Stimulated activated CD4-positive, alpha-beta T cell treated with anti-CD3 and anti-CD28 coated beads, Interleukin-2, amount 100 ng/mL, for 24 hours (primary cell): ENCODE measurements at places on chromosomes 16 and 17.

DNA sequence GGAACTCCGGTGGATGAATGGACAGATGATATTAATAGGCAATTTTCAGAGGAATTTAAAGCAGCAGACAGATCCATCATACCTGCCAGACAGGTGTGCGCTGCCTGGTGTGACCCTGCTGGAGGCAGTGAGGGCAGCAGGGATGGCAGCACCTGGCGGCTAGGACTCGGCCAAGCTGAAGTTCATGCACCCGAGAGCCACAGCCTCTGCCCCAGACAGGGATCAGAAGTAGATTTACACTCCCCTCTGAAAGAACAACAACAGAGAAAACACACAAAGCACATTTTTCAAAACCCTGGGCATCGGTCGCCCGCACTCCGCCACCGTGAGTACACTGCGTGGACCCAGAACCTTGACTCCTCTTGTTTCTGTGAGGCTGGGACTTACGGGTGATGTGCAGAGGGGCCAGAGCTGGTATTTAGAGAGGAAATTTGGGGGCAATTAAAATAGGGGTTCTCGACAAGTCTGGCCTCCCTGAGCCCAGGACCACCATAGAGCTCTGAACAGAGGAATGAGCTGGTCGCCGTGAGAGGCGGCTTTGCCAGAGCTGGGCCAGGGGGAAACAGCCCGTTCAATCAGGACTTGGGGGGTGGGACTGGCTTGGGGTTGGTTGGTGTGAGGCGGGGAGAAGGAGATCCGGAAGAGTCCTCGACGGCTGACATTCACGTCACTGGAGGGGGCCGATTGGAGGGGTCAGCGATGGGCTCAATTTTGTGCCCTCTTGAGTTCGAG lies 101.0 kb downstream of the METRNL start:
- no peak for DNase-seq

DNA sequence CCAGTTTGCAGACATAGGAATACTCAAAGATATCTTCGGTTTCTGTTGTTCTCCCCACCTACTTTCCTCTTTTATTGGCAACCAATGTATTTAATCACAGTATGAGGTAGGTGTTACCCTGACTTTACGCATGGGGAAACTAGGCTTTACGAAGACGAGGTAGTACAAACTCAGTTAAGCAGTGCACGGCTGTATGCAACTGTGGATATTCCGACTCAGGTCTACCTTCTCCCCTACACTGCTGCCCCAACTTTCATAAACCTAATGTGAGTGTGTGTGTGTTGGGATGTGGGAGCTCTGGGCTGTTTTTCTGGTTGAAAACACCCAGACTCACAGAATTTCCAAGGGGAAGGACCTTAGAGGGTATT lies 1.2 kb upstream of the GPT2 start:
- DNase-seq: no peak

DNA sequence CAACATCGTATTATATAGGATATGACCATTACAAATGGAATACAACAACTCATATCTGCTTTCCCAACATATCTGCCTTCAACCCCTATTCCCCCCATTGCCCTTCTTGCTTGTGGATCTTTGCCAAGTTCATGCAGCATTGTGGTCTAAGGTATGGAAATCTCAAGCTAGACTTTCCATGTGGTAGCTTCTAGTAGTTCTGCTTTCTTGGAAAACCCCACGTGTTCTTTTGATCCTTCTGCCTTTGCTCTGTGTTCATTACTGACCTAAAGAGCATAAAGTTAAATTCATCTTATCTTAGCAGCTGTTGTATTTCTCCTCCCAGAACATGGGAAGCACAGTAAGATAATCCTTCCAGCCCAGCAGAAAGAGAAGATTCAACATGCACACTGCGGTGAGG lies 202.0 kb upstream of the SALL1 start:
- DNase-seq: no peak

- no peak for DNase-seq
These were observed 106.3 kb upstream of the CRHR1 start for GRCh38 chr17:45677770-45678169.

DNA sequence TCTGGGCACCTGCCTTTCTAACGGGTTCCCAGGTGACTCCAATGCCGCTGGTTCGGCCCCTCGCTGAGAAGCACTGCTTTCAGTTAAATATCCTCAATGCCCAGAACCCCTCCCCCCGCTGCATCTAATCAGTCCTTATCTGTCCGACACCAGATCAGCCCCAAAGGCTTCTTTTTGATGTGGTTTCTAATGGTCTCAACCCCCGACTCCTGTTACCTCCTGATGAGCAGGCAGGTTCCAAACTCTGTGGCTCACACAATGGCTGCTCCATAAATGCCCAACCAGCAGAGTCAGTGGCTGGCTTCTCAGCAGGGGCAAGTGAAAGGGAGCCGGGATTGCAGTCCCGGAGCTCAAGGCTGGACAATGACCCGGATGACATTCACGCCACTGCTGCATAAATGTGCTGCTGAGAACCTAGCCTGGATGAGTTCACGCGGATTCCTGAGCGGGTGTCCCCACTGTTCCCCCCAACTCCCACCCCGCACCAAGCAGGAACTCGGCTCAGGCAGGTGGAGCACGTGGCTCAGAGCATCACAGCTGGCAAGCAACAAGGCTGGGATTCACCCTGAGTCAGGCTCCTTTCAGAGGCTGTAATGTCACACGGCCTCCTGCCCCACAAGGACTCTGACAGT lies 1.0 kb upstream of the SLC38A8 start:
- DNase-seq: no peak

DNA sequence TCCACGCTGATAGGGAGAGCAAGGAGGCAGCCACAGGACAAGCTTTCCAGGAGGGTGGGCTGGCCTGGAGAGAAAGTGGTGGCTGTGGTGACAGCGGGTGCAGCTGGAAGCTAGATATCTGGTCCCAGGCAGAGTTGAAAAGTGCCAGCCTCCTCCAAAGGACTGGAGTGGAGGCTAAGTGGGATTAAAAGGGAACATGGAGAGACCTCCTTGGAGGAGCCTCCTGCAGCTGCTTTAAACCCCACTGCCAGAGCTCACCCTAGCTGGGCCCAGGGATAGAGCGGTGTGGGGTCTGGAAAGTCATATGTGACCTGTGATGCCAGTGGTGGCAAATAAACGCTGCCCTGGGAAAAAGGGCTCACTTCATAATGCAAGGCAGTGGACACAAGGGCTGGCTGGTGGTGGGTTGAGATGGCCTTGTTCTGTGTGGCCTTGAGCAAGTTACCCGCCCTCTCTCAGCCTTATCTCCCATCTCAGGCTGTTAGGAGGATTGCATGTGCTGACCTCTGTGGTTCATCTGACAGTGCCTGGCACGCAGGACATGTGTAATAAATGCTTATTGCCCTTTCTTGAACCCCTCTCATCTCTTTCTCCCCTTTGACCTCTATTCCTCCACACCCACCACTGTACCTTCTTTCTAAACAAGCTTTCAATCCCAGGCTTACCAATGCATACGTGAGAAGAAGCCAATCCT lies 61.0 kb upstream of the LGALS9 start:
- no peak for DNase-seq

DNA sequence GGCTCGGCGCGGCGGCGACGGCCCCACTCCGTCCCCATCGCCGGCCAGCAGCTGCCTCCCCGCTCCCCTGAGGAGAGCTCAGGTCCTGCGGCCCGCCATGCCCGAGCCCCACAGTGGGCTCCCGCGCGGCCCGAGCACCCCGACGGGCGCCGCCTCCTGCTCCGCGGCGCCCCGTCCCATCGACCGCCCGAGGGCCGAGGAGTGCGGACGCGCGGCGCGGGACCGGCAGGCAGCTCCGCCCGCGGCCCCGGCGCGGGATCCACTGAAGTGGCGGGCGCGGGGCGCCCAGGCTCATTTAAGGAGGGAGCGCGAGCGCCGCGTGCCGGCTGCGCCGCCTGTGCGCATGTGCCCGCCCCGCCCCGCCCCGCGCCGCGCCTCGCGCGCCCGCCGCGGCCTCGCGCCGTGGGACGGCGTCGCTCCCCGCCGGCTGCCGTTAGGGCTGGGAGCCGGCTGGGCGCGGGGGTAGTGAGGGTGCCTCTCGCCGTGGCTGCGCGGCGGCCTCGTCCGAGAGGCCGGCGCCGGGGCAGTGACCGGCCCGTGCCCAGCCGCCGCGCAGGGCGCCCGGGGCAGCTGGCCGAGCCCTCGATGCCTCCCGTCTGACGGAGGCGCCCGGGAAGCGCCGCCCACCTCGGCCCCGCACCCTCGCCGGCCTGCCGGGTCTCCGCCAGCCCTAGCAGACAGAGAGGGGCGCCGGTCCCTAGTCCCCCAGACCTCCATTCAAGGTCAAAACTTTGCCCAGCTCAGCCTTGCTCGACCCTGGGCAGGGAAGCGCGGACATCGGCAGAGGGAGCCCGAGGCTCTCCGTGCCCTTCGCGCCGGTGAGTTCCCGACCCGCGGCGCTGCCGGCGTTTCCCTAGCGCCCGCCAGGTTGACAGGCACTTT lies at the start of gene NETO2:
Gene NETO2, minus strand, starts transcription at position 269 of the 882 bp plus-strand sequence. CDS start 333 bp downstream, outside the sequence.
- DNase-seq: peak; percentile 64

- no peak for DNase-seq
These were observed 648.1 kb downstream of the TOX3 start for GRCh38 chr16:51898872-51899271.

- DNase-seq: peak; percentile 62
These were observed 785 bp downstream of the NME3 start for GRCh38 chr16:1770328-1771187.

DNA sequence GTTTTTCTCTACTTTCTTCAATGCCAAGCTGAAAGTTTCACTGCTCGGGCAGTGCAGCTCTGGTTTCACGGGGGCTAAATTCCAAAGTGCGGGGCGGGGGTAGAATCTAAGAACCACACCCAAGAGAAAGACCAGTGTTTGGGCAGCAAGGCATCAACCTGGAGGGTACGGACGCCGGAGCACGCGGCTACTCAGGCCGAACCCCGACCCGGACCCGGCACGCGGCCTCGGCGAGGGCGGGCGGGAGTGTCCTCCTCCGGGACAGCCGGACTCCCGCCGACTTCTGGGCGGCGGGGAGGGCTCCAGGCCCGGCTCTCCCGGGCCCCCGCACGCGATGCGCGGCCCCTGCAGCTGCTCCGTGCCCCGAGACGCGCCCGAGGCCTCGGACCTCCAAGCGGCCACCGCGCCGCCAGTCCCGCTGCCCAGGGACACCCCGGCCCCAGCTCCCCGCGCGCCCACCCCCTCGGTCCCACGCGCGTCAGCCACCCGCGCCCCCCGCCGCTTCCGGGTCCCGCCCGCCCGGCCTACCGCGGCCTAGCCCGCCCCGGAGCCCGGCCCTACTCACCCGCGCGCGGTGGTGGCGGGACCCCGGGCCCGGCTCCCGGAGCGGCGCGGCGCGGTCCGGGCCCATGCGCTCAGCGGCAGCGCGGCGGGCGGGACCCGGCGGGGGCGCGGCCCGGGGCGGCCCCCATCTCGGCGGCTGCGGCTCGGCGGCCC lies 561 bp downstream of the AXIN1 start:
- DNase-seq: peak; percentile 40

- no peak for DNase-seq
These were observed 225.6 kb downstream of the MSI2 start for GRCh38 chr17:57481910-57482391.

GRCh38 chr16:27585200-27585599 lies 35.3 kb downstream of the KATNIP start:
- no peak for DNase-seq

GRCh38 chr16:78292844-78293380 lies 193.5 kb downstream of the WWOX start:
- no peak for DNase-seq

- no peak for DNase-seq
These were observed 10.3 kb upstream of the TVP23A start for GRCh38 chr16:10828851-10829366.

DNA sequence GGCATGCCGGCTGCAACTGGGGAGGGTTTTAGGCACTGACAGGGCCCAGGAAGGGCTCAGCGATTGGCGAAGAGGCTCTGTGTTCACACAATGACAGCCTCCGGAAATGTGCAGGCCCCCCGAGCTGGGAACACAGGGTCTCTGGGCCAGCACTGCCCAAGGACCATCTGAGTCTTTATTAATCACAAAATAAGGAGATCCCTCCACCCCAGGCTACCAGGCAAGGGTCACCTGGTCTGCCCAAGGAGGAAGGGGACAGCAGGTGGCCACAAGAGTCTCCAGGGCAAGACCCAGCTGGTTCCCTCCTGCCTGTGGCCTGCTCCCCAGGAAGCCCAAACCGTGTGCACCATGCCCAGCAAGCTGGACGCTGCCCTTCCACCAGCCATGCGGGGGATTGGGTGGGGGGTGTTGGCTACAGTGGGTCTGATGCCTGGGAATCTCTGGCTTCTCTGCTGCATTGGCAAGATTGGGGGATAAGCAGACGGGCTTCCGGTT lies 52.1 kb upstream of the TNRC6C start:
- no peak for DNase-seq

GRCh38 chr16:85164838-85165516 lies 52.7 kb upstream of the CIBAR2 start:
- no peak for DNase-seq

DNA sequence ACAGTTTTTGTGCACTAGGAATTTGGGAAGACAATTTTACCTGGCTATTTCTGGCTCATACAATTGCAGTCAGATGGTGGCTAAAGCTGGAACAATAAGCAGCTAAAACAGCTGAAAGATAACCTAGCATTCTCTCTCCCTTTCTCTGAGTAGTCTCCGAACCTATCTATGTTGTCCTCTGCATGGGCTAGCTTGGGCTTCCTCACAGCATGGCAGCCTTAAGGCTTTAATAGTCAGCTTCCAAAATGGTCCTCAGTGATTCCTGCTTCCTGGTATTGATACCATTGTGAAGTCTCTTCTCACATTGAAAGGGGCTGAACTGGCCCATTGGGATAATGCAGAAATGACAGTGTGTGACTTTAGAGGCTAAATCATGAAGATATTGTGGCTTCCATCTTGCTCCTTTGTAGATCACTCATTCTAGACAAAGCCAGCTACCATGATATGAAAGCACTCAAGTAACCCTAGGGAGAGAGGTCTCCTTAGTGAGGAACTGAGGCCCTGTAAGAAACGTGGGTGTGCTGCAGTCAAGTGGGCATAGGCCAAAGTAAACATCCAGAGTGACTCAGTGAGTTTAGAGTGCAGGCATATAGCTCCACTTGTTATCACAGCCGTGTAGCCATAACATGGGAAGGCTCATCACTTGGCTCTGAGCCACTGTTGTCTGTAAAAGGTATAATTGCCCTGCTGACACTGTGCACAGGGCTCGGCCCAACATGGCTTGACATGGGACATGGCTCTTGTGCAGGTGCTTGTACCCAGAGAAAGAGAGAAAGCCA lies 5.5 kb upstream of the VKORC1 start:
- no peak for DNase-seq

DNA sequence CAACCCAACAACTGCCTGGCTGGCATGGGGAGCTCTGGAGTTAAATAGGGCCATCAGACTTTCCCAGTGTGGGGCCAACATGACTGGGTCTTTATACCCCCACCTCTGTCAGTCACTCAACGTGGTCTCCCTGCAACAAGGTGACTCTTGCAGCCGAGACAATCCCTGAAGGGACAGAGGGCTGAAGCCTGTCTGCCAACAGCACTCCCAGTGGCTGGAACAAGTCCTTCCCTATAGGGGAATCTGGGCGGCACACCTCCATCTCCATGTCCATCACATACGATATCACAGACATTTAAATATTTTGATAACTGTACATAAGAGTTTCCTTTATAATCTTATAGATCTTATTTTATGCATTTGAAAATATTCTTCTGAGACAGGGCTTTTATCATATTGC lies 4.8 kb upstream of the MAPT start:
- DNase-seq: no peak
